ENCODE measurements at places on chromosomes 4 and X.

DNA sequence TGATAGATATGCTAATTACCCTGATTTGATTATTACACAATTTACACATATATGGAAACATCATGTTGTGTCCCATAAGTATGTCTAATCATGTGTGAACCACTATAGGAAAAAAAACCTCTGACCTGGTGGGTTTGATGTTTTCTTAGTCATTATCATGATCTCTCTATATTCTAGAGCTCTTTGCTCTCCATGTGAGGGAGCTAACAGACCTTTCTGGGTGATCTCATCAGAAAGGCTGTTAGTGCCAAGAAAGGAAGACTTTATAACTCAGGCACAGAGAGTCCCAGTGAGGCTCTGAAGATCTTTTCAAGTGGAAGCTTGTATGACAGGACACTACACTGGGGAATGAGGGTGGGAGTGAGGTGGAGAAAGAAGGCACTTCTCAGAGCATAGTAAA, 527.7 kb upstream of the MAGEB2 start:
- DNase-seq, result peak; percentile 47

GRCh38 chrX:120036704-120037103, 40.8 kb downstream of the RHOXF2B start:
- DNase-seq, result no peak

DNA sequence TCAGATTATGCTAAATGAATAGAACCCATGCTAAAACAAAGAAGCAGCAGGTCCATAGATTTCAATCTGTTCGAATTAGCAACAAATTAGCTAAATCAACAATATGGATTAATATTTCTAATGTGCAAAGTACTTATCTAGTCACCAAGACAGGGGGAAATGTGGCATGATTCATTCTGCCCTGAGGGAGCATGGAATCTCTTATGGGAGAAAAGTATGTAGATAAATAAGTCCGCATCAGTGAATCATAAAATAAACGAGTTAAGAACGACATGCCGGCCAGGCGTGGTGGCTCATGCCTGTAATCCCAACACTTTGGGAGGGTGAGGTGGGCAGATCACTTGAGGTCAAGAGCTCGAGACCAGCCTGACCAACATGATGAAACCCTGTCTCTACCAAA, 102.1 kb downstream of the ANOS1 start:
- DNase-seq, result no peak

GRCh38 chr4:80266253-80266901, at the start of gene FGF5:
Gene FGF5, plus strand, starts transcription at chr4:80266664. Its CDS starts 161 bp downstream, at chr4:80266825.
- DNase-seq, result peak; percentile 93

- no peak for DNase-seq
Measured at GRCh38 chr4:165458471-165458870, 79.7 kb downstream of the CPE start.

- no peak for DNase-seq
Measured at GRCh38 chr4:124295413-124295812, 417.1 kb downstream of the ANKRD50 start.

GRCh38 chrX:144297221-144297620, 413.4 kb downstream of the UBE2NL start:
- no peak for DNase-seq

GRCh38 chr4:181909368-181909767, 333.8 kb upstream of the TENM3 start:
- no peak for DNase-seq

GRCh38 chr4:104630272-104630671, 135.6 kb upstream of the CXXC4 start:
- DNase-seq, result no peak

GRCh38 chr4:6884341-6884870, 25.2 kb upstream of the TBC1D14 start:
- no peak for DNase-seq

DNA sequence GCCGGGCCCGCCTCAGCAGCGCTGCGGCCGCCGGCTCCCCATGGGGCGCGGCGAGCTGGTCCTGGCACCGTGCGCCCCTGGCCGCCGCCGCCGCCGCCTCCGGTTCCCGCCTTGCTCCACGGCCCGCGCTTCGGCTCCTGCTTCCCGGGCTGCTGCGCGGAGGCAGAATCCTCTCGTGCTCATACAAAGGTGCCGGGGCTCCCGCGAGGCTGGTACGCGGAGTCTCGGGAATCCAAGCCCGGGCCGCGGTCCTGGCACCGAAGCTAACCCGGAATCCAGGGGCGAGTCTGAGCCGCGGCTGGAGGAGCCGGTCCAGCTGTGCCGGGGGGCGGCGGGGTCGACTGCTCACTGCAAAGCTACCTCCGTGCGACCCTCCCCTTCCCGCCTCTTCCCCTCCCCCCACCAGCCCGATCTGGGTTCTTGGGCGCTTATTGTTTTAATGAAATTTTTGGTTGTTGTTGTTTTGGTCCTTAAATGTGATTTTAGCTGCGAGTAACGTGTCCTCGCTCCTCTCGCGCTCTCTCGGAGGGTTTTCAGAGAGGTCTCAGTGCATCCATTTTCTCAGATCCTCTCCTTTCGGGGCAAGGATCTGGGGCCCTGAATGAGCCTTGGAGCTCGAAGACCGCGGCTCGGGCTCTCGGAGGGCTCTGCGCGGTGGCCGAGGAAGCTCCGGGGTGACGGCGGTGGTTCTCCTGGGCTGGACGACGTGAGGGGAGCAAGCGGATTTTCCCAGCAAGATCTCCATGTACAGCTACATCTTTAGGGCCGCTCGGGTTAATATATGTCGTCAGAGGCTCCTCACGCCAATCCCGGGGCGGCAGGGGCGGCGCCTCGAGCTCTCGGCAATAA, at the start of gene HAND2:
TSS of gene HAND2 (minus strand) at position 753 of the 849 bp plus-strand sequence. CDS start 940 bp downstream, outside the sequence.
- DNase-seq, result peak; percentile 89

All from hepatic stellate cell (primary cell).